ENCODE measurements at places on chromosomes 12 and 14.
A peak's percentile ranks its signal among the peaks of the same experiment; 100 is the strongest.

DNA sequence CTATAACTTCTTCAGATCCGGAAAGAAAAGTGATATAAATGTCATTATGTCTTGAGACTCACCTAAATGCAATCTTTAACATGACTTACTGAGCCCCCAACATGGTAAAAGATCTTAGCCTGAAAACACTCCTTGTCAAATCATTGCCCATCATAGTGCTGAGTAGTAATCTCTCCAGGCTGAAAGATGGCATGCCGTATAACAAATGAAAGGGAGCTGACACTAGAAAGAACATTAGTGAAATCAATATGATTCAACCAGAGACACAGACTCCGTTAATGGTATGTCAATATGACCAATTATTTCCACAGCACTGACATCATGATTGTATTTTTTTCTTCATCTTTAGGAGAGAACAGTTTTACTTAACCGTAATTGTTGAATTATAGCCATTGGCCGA lies 54.4 kb downstream of the BICD1 start:
- no peaks in the 10 kb centered on the region for H3K27me3 ChIP-seq
- no peaks in the 10 kb centered on the region for H3K4me1 ChIP-seq
- no peak overlapping the region for H3K27ac ChIP-seq
- no peak for DNase-seq
- no peak overlapping the region for H3K4me3 ChIP-seq

DNA sequence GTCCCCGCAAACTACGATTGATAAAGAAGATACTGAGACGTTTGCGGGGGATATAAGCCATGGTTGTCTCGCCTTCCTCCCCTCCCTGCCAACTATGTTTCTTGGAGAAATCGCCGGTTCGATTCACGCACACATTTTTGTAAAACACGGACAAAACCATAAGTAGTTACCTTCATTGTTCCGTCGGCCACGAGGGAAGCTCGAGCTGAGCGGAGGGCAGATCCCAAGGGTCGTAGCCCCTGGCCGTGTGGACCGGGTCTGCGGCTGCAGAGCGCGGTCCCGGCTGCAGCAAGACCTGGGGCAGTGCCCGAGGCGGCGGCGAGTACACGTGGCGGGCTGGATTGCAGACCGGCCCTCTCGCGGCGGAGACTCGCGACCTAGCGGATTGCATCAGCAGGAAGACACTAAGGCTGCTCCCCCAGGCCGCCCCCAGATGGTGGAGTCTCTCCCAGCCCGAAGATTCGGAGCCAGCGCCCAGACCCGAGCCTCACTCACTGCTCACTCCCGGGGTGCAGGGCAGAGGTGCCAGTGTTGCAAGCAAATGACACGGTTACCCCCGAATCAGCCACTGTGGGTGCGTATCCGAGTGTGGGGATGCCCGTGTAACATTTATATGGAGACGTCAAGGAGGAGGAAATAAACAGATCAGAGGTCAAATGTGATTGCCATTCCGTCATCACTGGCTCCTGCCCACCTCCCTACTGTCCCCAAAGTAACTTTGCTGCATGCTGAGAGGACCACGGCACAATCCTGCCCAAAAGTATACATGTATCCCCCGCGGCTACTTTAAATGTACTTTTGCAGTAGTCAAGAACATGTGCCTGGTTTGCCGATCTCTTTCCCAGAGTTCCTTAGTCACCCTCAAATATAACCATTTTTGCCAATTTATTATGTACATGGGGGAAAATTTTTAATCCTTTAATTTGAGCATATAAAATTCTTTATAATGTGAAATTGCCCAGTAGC lies at the start of gene BCAT1:
BCAT1 (minus strand) TSS at position 345 of the 966 bp plus-strand sequence; CDS start at position 176, 169 bp downstream.
- no peaks in the 10 kb centered on the region for H3K36me3 ChIP-seq
- no peak within 1 kb of the TSS for H3K27ac ChIP-seq
- no peaks in the 10 kb centered on the region for H3K27me3 ChIP-seq
- peak; percentile 92 for DNase-seq
- peak within 1 kb of the TSS; percentile 42 for H3K4me3 ChIP-seq

DNA sequence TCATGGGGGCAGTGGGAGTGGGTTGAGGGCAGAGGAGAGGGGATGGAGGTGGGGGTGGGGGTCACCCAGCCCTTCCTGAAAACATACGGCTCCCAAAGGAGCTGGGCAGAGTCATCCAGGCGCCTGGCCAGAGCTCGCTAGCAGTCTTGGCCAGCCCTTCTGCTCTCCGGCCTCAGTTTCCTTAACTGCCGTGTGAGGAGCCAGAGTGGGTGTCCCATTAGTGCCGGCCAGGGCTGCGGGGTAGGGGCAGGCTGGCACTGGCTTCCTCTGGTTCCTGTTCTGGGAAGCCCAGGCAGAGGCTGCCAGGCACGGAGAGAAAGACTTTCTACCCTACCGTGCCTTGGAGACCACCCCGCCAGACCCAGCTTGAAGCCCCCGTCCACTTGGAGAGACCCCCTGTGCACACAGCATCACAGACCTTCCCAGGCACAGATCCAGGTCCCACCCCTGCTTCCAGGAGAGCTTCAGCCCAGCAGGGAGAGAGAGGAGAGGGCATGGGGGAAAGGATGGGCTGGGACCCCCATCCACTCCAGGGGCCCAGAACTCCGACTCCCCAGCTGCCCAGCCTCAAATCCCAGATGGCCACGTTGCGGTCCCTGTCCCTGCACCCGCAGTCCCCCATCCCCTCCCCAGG lies 93.3 kb downstream of the RFLNA start:
- no peaks in the 10 kb centered on the region for H3K4me1 ChIP-seq
- DNase-seq: no peak
- peak overlapping the region; percentile 28 for H3K27ac ChIP-seq
- H3K36me3 ChIP-seq: no peaks in the 10 kb centered on the region

DNA sequence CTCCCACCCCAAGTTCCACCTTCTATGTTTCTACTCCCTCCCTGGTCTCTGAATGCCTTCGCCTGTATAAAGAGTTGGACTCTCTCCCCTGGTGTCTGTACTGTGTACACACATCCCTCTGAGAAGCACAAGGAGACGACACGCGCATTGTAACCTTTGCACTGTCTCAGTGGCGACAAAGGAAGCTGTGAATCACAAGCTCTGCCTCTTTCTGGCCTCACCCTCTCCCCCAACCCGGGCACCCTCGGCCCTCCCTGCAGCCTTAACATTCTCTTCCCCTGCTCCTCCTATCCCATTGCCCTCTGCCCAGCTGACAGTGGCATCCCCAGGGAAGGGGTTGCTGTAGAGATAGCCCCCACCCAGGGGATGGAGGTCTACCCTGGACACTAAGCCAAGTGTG lies 2.5 kb upstream of the SMARCD1 start:
- H3K27me3 ChIP-seq: no peaks in the 10 kb centered on the region
- no peak for DNase-seq
- H3K4me1 ChIP-seq: no peaks in the 10 kb centered on the region
- H3K27ac ChIP-seq: no peak overlapping the region
- no peak overlapping the region for H3K4me3 ChIP-seq
- no peaks in the 10 kb centered on the region for H3K36me3 ChIP-seq

- no peak for DNase-seq
- H3K4me3 ChIP-seq: no peak overlapping the region
- H3K36me3 ChIP-seq: no peaks in the 10 kb centered on the region
- H3K27ac ChIP-seq: no peak overlapping the region
Observed at GRCh38 chr12:67006610-67007009, 262.5 kb upstream of the CAND1 start.

DNA sequence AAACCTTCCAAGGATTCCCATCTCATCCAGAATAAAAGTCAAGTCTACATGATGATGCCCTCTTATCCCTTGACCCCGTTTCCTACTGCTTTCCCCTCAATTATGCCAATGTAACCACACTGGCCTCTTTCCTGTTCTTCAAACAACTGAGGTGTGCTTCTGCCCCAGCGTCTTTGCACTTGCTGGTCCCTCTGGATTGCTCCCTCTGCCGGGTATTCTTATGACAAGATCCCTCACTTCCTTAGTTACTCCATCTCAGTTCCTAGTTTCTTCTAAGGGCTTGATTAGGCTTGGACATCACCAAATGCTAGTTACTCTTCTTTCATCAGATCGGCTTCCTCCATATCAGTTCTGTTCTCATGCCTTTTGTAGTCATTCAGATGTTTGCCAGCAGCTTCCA lies 32.7 kb upstream of the PELI2 start:
- H3K27ac ChIP-seq: no peak overlapping the region
- H3K27me3 ChIP-seq: no peaks in the 10 kb centered on the region
- no peaks in the 10 kb centered on the region for H3K4me1 ChIP-seq
- no peak overlapping the region for H3K4me3 ChIP-seq
- no peaks in the 10 kb centered on the region for H3K36me3 ChIP-seq
- DNase-seq: no peak

DNA sequence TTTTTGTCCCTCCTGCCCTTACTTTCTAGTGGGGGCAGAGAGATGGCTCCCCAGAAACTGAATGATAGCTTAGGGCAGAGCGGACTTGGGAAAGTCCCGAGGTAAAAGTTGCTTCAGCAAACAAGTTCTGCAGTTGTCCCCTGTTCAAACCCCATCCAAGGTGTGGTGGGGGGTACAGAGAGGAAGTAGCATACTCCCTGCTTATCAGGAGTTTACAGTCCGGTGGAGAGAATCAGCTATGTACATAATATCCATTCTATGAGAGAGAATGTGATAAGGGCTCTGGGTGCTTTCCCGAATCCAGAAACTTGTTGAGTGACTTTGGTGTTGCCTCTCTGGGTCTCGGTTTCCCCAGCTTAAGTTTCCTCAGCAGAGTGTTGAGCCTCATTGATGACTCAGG lies 40.4 kb upstream of the VRK1 start:
- no peak for DNase-seq
- no peak overlapping the region for H3K4me3 ChIP-seq
- no peak overlapping the region for H3K27ac ChIP-seq
- H3K27me3 ChIP-seq: no peaks in the 10 kb centered on the region
- no peaks in the 10 kb centered on the region for H3K36me3 ChIP-seq
- H3K4me1 ChIP-seq: no peaks in the 10 kb centered on the region

GRCh38 chr14:63480599-63480998 lies 62.6 kb downstream of the PPP2R5E start:
- H3K4me3 ChIP-seq: no peak overlapping the region
- H3K27ac ChIP-seq: no peak overlapping the region
- no peaks in the 10 kb centered on the region for H3K36me3 ChIP-seq
- DNase-seq: no peak
- H3K27me3 ChIP-seq: no peaks in the 10 kb centered on the region

DNA sequence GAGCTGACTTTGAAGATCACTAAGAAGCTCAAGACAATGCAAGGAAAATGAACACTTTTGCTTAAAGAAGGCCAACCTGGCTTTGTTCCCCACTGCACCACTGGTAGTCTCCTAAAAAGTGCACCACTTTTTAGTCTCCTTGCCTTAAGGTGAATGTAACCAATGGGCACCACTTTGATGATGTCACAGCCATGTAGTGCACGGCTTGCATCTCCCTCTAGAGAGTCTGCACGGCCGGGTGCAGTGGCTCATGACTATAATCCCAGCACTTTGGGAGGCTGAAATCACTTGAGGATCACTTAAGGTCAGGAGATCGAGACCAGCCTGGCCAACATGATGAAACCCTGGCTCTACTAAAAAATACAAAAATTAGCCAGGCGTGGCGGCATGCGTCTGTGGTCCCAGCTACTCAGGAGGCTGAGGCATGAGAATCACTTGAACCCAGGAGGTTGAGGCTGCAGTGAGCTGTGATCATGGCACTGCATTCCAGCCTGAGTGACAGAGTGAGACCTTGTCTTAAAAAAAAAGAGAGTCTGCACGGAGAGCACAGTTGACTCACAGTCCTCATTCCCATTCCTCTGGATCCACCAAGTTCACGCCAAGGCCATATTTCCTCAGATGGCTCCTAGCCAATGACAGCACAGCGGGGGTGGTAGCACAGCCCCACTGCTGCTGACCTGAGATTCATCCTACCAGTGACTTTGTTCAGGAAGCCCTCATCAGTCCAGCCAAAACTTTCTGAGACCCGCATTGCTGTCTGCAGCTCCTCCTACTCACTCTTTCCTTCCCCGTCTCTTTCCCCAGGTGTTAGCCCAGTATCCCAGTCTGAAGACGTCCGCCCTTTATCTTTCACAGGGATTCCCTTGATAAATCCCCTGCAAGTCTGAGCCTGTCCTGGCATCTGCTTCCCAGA lies 16.5 kb upstream of the IFT81 start:
- H3K27ac ChIP-seq: peak overlapping the region; percentile 98
- no peaks in the 10 kb centered on the region for H3K27me3 ChIP-seq
- DNase-seq: peak; percentile 82
- no peaks in the 10 kb centered on the region for H3K4me1 ChIP-seq

DNA sequence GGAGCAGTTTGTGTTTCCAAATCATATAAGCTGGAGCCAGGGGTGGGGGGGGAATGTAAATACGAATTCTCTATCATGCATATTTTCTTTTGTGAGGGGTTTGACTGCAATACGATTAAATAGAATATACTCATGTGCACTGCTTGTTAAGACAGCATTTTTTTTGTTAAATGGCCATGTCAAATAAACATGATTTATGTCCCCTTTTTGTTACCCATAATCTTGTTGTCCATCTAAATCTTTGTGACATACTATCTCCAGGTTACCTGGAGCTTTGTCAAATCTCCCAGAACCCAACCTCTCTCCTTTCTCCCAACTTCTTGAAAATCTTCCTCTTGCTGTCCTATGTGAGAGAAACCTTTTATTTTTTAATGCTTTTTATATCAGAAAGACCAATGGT lies 233.1 kb downstream of the SLC25A21 start:
- H3K4me3 ChIP-seq: no peak overlapping the region
- no peaks in the 10 kb centered on the region for H3K27me3 ChIP-seq
- DNase-seq: no peak
- H3K4me1 ChIP-seq: no peaks in the 10 kb centered on the region
- H3K36me3 ChIP-seq: no peaks in the 10 kb centered on the region

DNA sequence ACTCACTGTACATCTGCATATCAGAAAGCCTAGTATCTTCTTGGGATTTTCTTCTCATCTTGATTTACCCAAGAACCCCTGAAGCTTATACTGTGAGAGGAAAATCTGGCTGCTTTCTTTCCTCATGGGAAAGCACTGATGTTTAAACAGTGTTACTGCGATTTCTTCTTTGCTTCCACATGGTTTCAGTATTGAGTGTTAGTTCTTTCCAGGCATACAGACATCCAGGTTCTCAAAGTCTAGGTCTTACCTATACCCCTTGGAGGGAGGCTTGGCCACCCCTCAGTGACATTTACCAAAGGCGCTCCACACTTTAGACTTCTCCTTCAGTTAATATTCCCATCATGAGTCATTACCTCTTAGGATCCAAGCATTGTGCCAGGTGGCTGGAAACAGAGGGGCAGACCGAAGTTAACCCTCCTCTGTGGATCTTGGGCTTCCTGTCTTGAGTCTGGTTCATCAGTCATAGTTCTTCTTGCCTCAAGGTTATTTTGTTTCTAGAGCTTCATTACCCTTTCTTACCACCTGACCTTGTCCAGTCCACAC lies 79.1 kb downstream of the TMEM117 start:
- no peaks in the 10 kb centered on the region for H3K27me3 ChIP-seq
- H3K36me3 ChIP-seq: no peaks in the 10 kb centered on the region
- no peak overlapping the region for H3K4me3 ChIP-seq

- H3K4me3 ChIP-seq: no peak overlapping the region
- H3K27ac ChIP-seq: no peak overlapping the region
- no peaks in the 10 kb centered on the region for H3K27me3 ChIP-seq
Observed at GRCh38 chr14:69818758-69819191, 21.7 kb upstream of the SLC10A1 start.

Data from aorta (tissue), 5 donors.